ENCODE measurements at places on chromosomes 12 and 14.

GRCh38 chr14:94659256-94659655 lies 47.1 kb downstream of the SERPINA3 start:
- no peak for DNase-seq

- DNase-seq, result no peak
These were observed 5.0 kb downstream of the KCNA1 start for GRCh38 chr12:4914720-4915119.

GRCh38 chr12:70982286-70982685 lies 61.7 kb upstream of the PTPRR start:
- no peak for DNase-seq

GRCh38 chr12:127145929-127146789 lies 1120.8 kb upstream of the TMEM132C start:
- DNase-seq, result peak; percentile 78

DNA sequence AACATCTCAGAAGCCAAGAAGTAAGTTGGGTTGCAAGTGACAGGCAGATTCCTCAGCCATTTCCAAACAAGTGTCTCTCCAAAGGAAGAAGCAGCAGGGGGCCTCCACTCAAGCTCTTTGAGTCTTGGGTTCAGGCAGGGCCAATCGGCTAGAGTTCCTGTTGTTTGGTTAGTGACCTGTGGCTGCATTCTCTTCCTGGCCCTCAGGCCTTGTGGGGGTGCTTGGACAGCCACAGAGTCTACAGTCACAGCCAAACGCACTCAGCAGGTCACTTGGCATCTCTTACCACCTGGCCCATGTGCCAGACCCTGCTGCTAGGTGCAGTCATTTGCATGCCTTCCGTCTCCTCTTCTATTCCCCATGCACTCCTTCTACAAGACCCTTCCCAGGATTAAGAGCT lies 353.9 kb downstream of the GRIN2B start:
- DNase-seq, result no peak

- peak; percentile 78 for DNase-seq
These were observed 33.3 kb upstream of the GCH1 start for GRCh38 chr14:54935958-54936357.

- peak; percentile 73 for DNase-seq
These were observed 284.7 kb upstream of the PWP1 start for GRCh38 chr12:107400686-107401447.

- no peak for DNase-seq
These were observed 2.7 kb upstream of the ABCD2 start for GRCh38 chr12:39622306-39622705.

Data from ELR (cell line).